ENCODE measurements at places on chromosomes 11 and 22. TPM values are rescaled to one million over a fixed set of nuclear protein-coding genes. Genes with fewer than 3 reads are reported as not detected.

- DNase-seq, result no peak
These were observed 781 bp downstream of the TCIRG1 start for GRCh38 chr11:68039526-68040086.

LRP4 gene
- total RNA-seq, result 20.7 TPM

DNA sequence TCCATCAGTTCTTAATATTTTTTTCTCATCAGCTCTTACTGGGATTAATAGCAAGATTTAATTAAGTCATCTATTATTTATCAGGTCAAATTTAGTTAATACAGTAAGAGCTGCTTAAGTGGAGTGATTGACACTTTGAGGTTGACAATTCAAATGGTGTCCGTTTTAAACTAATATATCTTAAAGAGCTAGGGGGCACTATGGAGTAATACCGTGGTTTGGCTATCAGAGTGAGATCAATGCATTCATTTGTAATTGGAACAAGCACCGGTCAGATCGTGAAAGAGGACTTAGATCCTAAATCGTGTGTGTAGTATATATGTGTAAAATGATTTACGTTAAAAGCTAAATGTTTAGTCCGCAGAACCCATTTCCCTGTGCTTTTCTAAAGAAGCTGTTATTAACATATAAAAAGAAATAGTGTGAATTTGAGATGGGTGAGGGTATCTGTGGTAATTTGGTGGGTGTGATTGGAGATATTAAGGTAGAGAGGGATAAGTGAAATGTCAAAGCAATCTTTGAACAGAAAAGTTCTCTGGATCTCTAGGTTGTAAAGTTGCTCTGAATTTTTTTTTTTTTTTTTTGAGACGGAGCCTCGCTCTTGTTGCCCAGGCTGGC lies 2.3 kb downstream of the SIK2 start:
- no peak for DNase-seq

DNA sequence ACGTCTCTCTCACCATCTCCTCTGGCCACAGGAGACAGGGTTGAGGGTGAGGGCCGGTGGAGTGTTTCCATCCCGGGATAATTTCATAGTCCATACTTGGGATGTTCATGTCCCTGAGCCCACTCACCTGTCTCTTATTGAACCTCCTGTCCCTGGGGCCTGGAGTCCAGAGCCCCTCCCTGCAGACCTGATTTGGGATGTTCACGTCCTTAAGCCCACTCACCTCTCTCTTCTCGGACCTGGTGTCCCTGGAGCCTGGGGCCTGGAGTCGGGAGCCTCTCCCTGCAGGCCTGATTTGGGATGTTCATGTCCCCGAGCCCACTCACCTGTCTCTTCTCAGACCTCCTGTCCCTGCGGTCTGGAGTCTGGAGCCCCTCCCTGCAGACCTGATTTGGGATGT lies 868.2 kb downstream of the BRD1 start:
- no peak for DNase-seq

DNA sequence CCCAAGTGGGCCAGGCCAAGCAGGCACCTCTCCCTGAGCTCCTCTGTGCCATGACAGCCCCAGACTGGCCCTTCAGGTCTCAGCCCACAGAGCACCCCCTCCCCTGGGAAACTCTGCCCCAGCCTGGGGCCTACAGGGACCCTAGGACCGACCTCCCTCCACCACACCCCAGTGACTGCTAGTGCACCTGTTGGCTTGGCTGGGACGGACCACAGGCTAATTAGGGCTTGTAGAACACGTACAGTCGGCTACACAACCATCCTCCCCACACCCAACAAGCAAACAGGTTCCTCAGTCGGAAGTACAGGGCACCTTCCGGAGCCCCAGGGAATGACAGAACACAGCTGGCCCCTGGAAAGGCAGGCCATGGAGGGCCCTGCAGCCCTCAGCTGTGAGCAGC lies 4.3 kb downstream of the SBF1 start:
- DNase-seq, result no peak

GGTLC3 gene
- not detected for total RNA-seq

- DNase-seq, result no peak
These were observed 8.0 kb downstream of the TOLLIP start for GRCh38 chr11:1301220-1302000.

DNA sequence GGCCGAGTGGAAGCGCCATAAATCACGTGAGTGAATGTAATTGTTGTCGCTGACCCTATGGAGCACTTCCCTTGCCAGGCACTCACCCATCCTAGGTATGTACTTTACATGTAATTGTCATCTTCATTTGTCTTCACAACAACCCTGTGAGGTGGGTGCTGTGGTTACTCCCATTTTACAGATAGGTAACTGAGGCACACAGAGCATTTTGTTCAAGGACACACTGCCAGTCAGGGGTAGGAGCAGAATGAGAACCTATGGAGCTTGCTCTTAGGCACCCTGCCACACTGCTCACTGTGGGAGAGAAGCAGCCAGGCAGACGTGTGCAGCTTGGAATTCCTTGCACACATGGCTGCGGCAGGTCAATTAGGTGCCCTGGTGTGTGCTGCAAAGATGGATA lies 785 bp upstream of the EFCAB6 start:
- no peak for DNase-seq

DNA sequence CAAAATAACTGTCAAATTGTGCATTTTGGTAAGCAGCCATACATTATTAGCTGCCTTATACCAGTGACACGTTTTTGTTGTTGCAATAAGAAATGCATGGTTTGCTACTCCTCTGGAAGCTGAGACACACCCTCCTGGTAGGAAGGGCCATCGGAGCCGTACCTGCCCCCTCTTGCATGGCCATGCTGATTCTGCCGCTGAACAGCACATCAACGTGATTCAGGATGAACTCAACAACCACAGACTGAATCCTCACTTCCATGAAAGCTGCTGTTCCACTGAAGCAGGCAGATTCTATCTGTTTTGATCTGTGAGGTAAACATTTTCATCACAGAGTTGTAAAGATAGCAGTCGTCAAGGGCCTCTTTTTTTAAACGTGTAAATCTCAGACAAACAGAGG lies 38.6 kb upstream of the TP53AIP1 start:
- no peak for DNase-seq

GRCh38 chr11:75582506-75582894 lies 20.4 kb downstream of the SERPINH1 start:
- no peak for DNase-seq

- no peak for DNase-seq
These were observed 56.1 kb upstream of the SLC35C1 start for GRCh38 chr11:45748801-45749200.

- DNase-seq, result peak; percentile 56
These were observed 22.9 kb upstream of the MRPL17 start for GRCh38 chr11:6705905-6706535.

APOA4 gene
- total RNA-seq, result not detected

ACRV1 gene
- total RNA-seq, result not detected

DERL3 gene
- 5.1 TPM for total RNA-seq

GRCh38 chr11:128521682-128522054 lies 65.7 kb downstream of the ETS1 start:
- peak; percentile 37 for DNase-seq

DNA sequence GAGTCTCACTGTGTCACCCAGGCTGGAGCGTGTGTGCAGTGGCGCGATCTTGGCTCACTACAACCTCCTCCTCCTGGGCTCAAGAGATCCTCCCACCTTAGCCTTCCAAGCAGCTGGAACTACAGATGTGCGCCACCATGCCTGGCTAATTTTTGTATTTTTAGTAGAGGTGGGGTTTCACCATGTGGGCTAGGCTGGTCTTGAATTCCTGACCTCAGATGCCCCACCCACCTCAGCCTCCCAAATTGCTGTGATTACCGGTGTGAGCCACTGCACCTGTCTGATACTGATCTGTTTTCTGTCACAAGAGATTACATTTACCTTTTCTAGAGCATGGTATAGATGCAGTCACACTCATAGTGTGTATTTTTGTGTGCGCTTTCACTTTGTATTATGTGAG lies 11.6 kb downstream of the ATG13 start:
- DNase-seq, result no peak

GRCh38 chr11:65558002-65558929 lies at the start of gene LTBP3:
Gene LTBP3 (minus strand): TSS chr11:65558359. CDS start chr11:65557959, 400 bp downstream.
- DNase-seq, result peak; percentile 84

DNA sequence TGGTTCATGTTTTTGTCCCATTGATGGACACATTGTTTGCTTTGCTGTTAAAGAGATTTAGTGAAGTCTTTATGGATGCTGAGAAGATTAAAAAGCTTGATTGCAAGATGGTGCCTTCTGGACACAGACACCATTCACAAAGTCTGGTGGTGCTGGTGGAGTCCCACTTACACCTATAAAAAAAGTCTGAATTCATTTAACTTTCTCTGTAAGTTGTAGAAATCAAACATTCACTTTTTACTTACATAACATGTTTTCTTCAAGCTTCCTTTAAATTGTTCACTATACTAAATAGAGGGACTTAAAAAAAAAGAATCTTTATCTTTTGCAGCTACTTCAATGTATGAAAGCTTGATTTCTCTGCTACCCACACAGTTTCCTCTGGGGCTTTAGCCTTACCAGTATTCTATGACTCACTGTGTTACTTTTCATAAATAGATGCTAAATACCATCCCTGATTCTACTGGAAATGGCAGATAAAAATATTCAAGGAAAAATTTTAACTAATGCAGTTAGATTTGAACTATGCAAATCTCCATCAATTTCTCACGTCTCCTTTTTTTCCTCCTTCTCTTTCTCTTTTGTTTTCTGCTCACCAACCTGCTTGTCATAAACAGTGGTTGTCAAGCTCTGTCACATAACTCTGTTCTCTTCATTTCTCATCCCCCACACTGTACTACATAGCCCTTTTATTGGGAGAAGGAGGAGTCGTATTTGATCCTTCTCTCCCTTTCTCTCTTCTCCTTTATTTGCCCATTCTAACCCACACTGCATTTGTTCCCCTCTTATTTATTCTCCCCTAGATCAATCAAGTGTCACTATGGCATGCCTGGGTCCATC lies 89.7 kb downstream of the FAM76B start:
- no peak for DNase-seq

DNA sequence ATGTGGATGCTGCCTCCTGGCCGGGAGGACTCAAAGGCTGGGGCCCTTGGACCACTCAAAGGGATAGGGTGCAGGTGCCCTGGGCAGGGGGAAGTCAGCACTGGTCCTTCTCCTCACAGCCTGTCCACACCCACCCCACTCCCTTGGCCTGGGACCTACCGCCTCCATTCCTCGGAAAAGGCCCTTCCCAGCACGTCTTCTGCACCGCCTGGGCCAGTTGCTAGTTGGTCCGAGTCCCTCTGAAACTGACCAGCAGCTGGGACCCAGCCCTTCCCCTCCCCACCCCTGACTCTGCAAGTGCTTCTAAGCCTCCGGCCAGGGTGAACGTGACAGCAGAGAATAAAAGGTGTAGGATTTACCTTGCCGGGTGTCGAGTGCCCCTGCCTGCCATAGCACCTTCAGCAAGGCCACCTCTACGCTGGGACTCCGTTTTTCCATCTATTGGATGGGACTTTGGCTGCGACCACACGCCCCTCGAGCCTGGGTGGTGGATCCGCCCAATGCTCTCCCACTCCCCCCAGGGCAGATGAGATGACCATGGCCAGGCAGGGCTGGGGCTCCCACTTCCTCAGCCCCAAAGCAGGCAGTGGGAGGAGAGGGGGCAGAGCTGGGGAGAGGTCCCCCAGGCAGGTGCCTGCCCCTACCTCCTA lies 37.3 kb downstream of the OSBPL5 start:
- DNase-seq, result no peak

GRCh38 chr11:65645710-65646109 lies 7.8 kb downstream of the SIPA1 start:
- no peak for DNase-seq

- no peak for DNase-seq
These were observed 7.8 kb upstream of the STIP1 start for GRCh38 chr11:64178203-64178602.

- no peak for DNase-seq
These were observed 679.9 kb upstream of the RAG2 start for GRCh38 chr11:37277896-37278465.

DNA sequence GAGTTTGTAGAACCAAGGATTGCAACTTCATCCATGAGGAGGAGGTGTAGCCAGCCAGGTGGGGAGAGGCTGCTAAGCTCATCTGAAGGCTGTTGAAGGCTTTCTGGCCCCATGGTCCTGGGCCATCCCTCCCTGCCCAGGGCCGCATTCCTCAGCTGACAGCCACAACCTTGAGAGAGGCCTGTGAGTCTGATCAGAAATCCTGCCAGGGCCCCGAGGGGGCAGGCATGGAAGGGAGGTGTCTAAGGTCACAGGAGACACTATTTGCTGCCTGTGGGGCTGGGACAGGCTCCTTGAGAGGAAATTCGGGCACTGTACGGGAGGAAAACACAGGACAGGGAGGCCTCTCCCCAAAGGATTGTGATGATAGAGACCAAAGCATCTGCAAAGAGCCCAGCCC lies 88.1 kb upstream of the IGLL5 start:
- DNase-seq, result no peak

DNA sequence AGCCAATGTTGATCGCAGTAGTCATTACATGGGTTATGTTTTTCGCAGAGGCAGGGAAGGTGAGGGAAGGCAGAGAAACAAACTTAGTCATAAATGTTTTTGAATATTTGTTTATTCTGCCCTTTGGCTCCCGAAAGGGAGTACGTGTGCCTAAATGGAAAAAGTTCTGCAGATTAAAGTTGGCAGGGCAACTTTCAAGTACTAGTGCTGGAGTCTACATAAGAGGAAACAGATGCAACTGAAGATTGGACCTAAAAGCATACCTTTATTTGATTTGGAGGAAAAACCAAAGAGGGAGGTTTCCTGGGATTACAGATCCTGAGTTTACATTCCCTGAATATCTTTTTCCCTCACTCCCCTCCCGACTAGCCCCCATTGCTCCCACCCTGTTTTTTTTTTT lies 5.7 kb downstream of the HSD17B12 start:
- no peak for DNase-seq

CTSW gene
- 0.37 TPM for total RNA-seq

- DNase-seq, result no peak
These were observed 95.4 kb downstream of the MORC2 start for GRCh38 chr22:30873086-30873650.

C22orf15 gene
- total RNA-seq, result not detected

DNA sequence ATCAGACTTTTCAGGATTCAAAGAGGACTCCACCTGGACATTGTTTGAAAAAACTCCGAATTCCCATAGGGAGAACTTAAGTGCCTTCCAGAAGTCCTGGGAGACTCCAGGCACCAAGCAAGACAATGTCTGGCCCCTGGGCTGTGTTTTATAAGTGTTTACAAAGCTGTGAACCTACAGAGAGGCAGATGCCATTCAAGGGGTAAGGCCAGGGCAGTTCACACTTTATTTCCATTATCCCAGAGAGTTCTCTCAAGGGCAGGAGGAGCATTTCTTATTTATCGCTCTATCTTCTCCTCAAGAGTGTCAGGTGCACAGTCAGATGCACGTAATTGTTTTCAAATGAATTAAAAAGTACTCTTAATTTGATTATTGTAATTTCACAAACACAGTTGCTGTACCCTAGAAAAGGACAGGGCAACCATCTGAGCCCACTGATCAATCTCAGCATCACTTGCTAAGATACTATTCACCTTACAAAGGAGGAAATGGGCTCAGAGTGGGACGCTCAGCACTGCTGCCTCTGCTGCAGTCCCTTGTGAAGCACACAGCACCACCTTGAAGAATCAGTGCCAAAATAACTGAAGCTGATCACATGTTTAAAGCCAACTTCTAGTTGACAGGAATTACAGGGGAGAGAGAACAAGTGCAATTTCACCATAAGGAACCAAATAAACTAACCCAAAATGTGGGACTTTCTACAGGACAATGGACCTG lies 35.0 kb downstream of the RASSF10 start:
- DNase-seq, result no peak

All from heart right ventricle (tissue), 16 donors.